HFF-Myc (cell line): ENCODE measurements at places on chromosomes 11 and 22.

DNA sequence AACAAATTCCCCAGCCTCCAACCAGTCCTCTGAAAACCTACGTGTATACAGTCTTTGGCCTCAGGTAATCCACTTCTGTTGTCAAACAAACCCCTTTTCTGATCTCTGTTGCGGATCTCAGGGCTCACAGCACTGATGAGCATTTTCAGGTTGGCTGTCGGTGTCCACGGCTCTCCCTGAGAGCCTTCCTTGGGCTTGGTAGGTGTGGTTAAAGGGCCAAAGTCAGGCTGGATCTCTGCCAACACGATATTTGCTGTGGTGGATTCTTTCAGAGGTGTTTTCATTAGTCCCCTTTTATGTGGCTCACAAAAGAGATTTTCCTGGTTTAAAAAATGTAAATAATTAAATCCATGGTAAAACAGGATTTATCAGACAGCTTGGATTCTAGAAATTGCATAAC lies 2.9 kb downstream of the E2F8 start:
- no peak for DNase-seq

DNA sequence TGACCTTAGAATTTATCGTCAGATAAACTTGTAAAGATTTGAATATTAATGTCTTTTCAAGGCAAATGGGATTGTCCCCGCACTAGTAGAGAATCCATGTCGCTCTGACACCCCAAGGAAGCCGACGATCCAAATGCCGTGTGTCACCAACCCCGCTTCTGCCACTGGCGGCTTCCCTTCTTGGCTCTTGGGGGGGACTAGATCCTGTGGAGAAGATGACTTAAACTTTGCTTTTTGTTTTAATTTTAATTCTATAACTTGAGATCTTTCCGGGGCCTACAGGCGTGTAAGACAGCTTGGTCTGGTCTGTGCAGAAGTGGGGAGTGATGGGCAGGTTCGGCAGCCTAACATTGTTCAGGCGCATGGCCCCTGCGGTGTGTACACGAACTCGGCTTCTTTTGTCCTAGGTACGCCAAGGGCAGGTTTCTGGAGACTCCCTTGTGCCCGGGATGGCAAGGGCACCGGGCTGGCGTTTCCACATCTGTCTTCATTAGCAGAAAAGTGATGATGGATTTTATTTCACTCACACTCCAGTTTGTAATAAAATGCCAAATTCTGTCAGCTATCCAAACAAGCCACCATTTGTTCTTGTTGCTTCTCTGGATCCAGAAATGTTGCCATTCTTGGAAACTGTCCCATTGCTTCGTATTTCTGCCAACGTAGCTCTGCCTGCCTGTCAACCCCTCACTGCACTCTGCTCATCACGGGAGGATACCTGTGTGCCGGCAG lies 6.7 kb downstream of the YDJC start:
- no peak for DNase-seq

DNA sequence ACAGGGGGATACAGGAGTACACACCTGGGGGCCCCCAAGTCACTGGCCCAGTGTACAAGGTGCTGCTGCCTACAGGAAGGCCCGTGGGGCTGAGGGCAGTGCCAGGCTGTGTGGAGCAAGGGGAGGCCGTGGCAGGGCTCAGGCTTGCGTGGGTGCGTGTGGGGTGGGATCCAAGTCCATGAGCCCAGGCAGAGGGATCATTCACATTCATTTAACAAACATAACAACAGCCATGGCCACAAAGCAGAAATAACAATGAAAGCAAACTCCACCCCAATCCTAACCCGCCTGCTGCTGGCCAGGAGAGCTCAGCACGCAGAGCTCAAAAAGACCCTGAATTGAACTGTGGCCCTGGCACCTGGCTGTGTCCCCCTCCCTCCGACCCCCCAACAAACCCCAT lies 17.0 kb upstream of the SCGB1A1 start:
- no peak for DNase-seq

- DNase-seq: no peak
These were observed 5.8 kb downstream of the ARSA start for GRCh38 chr22:50621948-50622722.

GRCh38 chr11:95514416-95515110 lies 275.0 kb downstream of the FAM76B start:
- no peak for DNase-seq
